Cardiac fibroblast (primary cell): ENCODE measurements at places on chromosomes 13 and 19.

DNA sequence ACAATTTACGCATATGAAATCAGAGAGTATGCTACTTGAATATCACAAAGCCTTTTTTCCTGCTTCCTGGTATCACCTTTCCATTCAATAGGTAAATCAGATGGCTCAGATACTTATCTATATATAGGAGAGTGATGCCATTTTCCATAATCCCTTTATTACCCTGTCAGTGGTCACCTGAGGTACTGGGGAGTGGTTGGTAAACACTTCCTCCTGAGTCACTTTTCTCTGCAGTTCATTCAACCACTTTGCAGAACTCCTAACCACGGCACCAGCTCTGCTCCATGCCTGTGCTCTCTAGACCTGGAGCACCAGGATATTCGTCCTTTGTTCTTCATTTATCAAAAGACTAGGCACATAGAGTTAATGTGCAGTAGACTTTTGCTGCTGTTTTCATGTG, 748.5 kb upstream of the KLHL1 start:
- DNase-seq, result no peak

- no peak for DNase-seq
Measured at GRCh38 chr13:26966701-26967080, 204.9 kb downstream of the USP12 start.

- peak; percentile 59 for DNase-seq
Measured at GRCh38 chr13:50126993-50127725, 111.9 kb downstream of the KCNRG start.

DNA sequence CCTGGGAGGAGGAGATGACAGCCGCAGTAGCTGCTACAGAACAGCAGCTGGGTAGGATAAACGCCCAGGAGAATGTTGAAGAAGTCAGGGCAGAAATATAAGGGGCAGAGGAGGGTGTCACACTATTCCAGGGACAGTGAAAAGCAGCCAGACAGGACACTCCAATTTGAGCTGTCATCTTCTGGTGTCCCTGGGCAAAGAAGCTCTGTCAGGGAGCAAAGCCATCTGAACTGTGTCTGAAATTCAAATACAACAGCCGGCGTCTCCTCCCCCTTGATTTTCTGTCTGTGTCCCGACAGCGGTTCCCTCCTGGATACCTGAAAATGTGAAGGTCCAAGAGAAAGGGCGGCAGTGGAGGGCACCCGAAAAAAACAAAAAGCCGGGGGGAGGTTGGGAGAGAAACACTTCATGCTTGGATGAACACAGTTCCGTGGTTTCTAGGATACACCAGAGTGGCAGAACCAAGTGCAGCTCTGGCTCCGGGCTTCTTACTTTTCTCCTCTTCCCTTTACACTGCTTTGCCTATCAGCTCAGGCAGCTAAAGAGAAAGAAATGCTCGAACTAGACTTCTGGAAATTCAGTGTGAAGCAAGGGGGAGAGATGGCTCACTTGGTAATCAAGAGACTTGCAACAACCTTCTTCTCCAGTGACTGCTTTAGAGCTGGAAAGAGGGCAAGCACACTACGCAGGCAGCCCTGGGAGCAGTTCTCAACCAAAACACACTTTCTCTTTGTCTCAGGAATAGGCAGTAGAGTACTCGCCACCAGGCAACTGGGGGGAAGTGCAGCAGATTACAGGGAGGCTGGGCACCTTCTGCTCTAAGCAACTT, 465.6 kb downstream of the ITGBL1 start:
- no peak for DNase-seq

DNA sequence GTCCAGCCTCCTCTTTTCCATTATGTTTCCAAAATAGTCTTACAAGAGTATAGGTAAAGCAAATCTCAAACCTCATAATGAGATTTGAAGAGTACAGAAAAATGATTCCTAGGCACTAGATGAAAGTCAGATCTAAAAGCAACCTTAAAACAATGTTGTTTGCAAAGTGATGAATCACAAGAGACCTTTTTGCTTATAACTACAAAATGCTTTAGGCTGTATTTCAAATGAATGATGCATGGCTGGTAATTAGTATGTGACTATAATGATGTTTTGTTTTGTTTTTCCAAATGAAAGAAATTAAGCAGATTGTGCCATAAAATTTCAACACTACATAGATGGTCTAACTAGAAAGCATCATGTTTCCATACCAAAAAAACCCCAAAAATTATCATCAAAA, 272.7 kb downstream of the DIAPH3 start:
- DNase-seq, result no peak

- no peak for DNase-seq
Measured at GRCh38 chr13:73413656-73414055, 354.9 kb downstream of the KLF5 start.

- no peak for DNase-seq
Measured at GRCh38 chr13:78602561-78603239, 652 bp downstream of the POU4F1 start.

GRCh38 chr13:110575322-110576069, 14.0 kb upstream of the RAB20 start:
- DNase-seq, result peak; percentile 43

GRCh38 chr13:92074658-92075057, 676.2 kb downstream of the GPC5 start:
- peak; percentile 2 for DNase-seq

- DNase-seq, result no peak
Measured at GRCh38 chr13:25455146-25455545, 83.4 kb downstream of the ATP8A2 start.

GRCh38 chr19:17259118-17259780, 5.3 kb downstream of the USHBP1 start:
- DNase-seq, result no peak

GRCh38 chr19:676007-676338, 219 bp upstream of the FSTL3 start:
- DNase-seq, result no peak

DNA sequence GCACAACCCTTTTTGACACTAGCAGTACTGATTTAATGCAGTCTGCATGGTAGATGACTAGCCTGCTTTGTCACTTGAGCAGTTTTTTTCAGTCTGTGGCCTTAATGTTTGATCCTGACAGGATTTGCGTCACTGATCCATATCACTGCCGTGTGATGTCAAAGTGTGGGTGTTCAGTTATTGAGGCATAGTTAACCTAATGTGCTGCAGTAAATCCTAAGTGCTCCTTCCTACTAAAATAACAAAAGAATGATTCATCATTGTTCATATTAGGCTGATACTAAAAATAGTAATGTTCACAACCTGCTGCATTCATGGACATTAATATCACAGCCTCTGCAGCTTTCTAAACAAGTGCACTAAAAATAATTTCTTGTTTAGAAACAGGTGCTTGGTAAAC, 121.9 kb upstream of the MLNR start:
- DNase-seq, result peak; percentile 95

DNA sequence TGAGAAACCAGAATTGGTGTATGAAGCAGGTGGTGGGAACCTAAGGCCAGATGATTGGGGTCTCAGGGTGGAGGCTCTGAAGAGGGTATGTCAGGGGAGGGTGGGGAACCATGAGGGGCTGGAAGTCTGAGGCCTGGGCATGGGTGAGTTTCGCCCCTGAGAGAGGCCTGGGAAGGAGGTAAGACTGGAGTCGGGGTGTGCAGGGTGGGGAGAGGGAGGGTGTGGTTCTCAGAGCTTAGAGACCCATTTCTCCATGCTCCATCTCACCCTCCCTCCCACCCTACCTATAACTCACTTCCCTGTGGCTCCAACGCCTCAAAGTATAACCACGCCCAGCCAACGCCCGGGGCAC, 1.0 kb upstream of the KLHL26 start:
- no peak for DNase-seq

DNA sequence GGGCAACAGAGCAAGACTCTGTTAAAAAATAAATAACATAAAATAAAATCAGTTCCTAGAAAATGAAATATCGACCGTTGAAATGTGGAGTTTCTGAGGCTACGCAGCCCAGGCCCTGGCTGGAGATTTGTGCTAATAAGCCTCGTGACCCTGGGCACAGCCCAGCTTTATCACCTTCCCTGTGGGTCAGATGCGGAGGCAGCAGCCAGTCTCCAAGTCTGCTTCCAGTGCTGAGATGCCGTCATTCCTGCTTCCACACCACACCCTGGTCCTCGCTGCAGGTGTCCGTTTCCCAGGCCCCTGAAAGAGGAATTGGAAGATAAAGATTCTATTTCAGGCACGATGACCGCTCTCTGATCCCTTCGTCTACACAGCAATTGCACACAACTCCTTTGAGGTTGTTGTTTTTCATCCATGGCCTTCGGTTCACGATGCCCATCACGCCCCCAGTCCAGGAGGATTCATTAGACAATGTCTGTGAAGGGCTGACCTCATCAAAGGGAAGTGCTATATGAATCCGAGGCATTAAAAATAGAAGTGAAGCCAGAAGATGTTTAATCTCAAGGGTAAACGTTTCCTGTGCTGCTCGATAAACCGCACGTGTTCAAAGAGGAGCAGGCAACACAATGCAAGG, 48.3 kb upstream of the ATP11A start:
- no peak for DNase-seq

DNA sequence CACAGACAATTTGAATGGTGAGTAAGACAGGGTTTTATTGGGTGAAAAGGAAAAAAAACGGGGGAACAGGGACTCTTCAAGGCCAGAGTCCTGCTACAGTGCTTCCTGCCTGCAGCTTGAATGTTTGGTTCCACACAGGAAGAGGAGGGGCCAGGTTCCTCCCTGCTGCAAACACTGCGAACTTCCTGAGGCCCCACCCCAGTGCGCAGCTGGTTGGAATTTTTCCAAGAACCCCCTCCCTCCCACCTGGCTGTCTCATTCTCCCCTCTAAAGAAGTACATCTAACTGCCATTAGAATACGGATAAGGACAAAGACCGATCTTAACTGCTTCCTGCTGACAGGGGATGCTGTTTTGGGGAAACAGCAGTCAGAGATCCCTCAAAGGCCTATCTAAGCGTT, 184.9 kb downstream of the GGACT start:
- no peak for DNase-seq

- no peak for DNase-seq
Measured at GRCh38 chr13:45257638-45258333, 56.9 kb upstream of the KCTD4 start.

DNA sequence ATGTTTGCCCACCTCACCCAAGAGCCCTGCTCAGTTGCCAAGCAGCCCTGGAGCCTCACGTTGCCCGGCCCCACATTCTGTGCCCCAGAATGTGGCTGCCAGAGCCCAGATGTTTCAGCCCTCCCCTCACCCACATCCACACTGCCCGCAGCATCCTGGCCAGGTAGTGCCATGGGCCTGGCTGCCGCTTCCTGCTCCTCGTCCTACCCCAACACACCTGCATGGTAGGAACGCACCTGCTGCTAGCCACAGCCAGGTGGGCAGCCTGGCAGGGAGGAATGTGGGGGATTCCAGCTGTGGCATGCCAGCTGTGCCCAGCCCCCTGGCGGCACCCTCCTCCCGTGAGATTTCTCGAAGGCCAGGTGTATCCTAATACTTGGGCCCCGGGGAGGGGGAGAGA, 7.5 kb upstream of the NFIX start:
- no peak for DNase-seq

DNA sequence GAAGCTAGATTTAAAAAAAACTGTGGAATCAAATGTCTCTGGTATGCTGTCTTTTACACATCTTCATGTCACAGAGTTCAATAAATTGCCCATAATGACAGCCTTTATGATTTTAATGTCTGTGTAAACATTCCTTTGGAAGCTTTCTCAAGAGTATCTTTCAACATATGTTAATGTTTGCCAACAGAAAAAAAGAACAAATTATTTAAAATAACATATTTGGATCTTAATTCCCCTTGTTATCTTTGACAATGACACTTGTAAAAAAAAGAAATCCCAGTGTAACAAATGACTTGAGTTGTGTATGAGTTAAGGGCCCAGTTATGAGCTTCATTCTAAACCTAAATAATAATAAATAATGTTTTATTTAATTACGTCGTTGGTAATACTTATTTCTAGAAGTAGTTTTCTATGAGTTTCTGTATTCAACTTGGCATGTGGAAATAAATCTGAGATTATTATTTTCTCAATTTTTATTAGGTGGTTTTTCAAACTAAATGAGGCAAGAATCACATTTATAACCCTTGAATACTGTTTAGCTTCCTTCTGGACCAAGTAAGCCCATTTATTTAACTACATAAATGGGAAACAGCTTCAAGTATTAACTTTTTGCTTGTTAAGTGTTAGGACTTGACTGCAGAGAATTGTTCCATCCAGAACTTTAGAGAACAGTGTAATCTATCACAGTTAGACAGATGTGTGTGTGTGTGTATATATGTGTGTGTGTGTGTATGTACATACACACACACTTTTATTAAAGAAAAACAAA, 182.1 kb downstream of the POSTN start:
- DNase-seq, result no peak

GRCh38 chr19:47651691-47652090, 42.8 kb downstream of the BICRA start:
- DNase-seq, result no peak

DNA sequence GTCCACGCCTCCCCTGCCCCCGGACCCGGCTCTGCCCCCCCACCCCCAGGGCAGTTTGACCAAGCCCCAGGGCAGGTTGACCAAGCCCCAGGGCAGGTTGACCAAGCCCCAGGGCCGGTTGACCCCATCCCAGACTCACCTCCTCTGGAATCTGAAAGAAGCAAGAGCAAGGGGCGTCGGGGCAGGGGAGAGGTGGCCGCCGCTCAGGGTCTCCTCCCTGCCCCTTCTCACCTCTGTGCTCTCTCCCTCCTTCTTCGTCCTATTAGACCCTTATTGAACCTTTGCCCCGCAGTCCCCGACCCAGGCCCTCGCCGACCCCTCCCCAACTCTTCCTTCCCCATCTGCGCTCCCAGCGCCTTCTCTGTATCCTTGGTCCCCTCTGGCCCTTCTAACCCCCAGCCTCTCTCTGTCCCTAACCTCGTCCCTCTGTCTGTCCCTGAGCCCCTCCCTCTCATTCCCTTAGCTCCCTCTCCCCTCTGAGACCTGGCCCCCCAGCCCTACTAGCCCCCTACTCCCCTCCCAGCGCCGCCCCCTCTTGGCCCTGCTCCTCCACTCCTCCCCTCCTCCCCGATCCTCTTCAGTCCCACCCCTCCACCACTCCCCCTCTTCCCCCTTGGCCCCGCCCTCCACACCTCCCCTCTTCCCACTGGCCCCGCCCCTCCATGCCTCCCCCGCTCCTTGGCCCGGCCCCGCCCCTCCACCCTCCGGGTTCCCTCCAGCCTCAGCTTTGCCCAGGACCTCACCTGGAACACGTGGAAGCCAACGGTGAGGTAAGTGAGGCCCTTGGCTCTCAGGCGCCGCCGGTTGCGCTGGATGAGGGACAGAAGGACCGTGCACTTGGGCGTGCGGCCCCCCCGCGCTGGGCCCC, 7.6 kb downstream of the CAPN12 start:
- DNase-seq, result no peak

- DNase-seq, result peak; percentile 65
Measured at GRCh38 chr19:28242317-28242927, 970.5 kb downstream of the UQCRFS1 start.
